ENCODE measurements at places on chromosomes 3 and 15.

GRCh38 chr3:55683666-55684270 lies 196.7 kb upstream of the WNT5A start:
- DNase-seq, result no peak

DNA sequence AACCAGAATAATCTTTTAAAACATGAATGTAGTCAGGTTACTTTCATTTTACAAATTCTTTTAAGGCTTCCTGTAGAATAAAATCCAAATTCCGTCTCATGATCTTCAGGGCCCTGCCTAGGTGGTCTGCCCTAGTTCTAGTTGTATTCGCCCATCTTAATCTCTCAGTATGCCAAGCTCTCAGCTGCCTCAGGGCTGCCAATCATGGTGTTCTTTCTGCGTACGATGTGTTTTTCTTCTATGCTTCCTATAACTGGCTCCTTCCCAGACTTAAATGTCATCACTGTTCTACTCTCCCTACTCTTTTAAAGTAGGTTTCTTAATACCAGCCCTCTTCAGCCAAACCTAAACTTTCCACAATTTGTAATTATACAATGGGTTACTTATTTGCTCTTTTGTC lies 107.4 kb downstream of the GREM1 start:
- no peak for DNase-seq

GRCh38 chr15:75751116-75751875 lies 38.6 kb upstream of the CSPG4 start:
- DNase-seq, result no peak

DNA sequence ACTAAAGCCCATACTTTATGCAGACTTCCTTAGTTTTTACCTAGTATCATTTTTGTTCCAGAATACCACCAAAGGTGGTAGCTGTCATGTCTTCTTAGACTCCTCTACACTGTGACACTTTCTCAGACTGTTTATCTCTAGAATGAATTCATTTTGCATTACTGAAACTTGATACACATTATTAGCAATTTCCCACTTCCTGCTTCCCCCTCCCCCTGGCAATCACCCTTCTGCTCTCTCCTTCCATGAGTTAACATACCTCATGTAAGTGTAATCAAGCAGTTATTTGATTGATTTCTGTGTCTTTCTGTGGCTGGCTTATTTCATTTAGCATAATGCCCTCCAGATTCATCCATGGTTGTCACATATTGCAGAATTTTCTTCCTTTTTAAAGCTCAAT lies 204.9 kb downstream of the STAG1 start:
- no peak for DNase-seq

DNA sequence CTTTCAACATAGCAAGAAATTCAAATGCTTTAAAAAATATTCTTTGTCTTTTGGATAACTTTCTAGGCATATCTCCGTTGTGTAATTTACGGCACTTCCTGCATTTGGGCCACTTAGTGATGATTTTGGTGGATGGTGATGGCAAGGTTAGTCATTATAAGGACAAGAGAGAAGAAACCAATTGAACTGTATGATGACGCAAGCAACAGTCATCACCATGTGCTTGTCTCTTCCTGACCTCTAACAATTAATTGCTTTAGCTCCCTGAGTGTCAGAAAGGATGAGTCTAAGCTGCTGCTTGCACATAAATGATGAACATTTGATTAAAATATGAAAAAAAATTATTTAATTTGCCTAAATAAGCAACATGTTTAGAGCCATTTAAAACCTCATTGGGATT lies 11.3 kb upstream of the P2RY12 start:
- DNase-seq, result no peak

GRCh38 chr3:14780927-14781507 lies 37.7 kb upstream of the FGD5 start:
- no peak for DNase-seq

GRCh38 chr3:45480871-45481270 lies 92.5 kb downstream of the LARS2 start:
- no peak for DNase-seq

DNA sequence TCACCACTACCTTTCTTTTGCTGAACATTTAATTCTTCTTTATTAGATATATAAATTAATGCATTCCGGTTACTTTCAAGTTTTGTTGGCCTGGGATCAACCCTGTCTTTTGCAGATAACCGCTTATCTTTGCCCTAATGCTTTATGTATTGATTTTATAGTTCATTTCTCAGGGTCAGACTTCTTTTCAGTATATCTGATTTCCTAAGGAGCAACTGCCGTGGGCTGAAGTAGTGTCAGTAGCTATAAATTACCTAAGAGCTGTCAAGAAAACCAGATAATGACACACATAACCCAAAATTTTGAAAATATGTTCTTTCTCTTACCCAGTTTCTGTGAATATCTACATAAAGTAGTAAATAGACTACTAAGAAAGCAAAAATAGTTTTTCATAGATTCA lies 38.0 kb downstream of the COL6A5 start:
- no peak for DNase-seq

DNA sequence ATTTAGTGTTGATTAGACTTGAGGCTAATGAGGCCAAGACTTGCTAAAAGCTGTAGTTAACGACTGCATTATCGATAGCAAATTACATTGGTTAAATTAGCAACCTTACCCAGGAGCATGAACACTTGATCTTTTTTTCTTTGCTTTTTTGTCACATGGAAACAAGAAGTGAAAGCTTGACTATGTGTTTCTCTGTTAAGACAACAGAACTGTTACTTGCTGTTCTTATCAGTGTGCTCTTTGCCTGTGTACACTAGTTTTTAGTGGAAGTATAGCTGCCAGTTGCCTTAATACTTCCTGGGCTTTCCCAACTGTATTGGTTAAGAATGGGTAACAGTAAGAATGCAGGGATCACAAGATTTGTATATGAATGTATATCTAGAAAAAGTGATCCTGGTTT lies 625.5 kb downstream of the NAALADL2 start:
- no peak for DNase-seq

Measured in caudate nucleus (tissue), 63 donors.